Neural cell (in vitro differentiated cells): ENCODE measurements at places on chromosomes 5 and 9. TPM values are rescaled to one million over a fixed set of nuclear protein-coding genes. Genes with fewer than 3 reads are reported as not detected.

PRDM9 gene
- not detected in 2 replicates for polyA plus RNA-seq

SCAI gene
- polyA plus RNA-seq, result 30.0 and 43.2 TPM in 2 replicates

IFNA13 gene
- polyA plus RNA-seq, result not detected in 2 replicates

CTXN3 gene
- polyA plus RNA-seq, result 0.83 and 1.0 TPM in 2 replicates

HRH2 gene
- polyA plus RNA-seq, result 0.09 TPM in 1 of 2 replicates, not detected in the other

CDH18 gene
- polyA plus RNA-seq, result 5.6 and 9.6 TPM in 2 replicates

FREM1 gene
- polyA plus RNA-seq, result 2.3 and 2.6 TPM in 2 replicates

NPR3 gene
- polyA plus RNA-seq, result 1.5 and 1.6 TPM in 2 replicates

PCDHA13 gene
- 0.89 and 1.2 TPM in 2 replicates for polyA plus RNA-seq

PDGFRB gene
- polyA plus RNA-seq, result not detected in 2 replicates

PCDHB16 gene
- polyA plus RNA-seq, result 2.1 and 2.8 TPM in 2 replicates

PTPA gene
- polyA plus RNA-seq, result 50.5 and 62.8 TPM in 2 replicates

PTGDS gene
- polyA plus RNA-seq, result 2.0 TPM in 1 of 2 replicates, not detected in the other

IL3 gene
- polyA plus RNA-seq, result not detected in 2 replicates
